ENCODE measurements at places on chromosomes 1 and 21. TPM values are rescaled to one million over a fixed set of nuclear protein-coding genes. Genes with fewer than 3 reads are reported as not detected.

The DEPDC1 gene
- total RNA-seq: 1.9 TPM

The FCN3 gene
- 10.5 TPM for total RNA-seq

The TPTE gene
- total RNA-seq: not detected

The CAMK1G gene
- total RNA-seq: not detected

The BMP8B gene
- 1.3 TPM for total RNA-seq

The S100A3 gene
- total RNA-seq: 2.6 TPM

The RHEX gene
- total RNA-seq: 20.6 TPM

The ATAD3C gene
- 1.9 TPM for total RNA-seq

The KCNJ6 gene
- not detected for total RNA-seq

The CD1B gene
- not detected for total RNA-seq

The NDUFS2 gene
- 116 TPM for total RNA-seq

The ABCA4 gene
- total RNA-seq: 3.5 TPM

Measured in breast epithelium (tissue), 4 donors.